ENCODE measurements at places on chromosomes 11 and 22. TPM values are rescaled to one million over a fixed set of nuclear protein-coding genes. Genes with fewer than 3 reads are reported as not detected.

DNA sequence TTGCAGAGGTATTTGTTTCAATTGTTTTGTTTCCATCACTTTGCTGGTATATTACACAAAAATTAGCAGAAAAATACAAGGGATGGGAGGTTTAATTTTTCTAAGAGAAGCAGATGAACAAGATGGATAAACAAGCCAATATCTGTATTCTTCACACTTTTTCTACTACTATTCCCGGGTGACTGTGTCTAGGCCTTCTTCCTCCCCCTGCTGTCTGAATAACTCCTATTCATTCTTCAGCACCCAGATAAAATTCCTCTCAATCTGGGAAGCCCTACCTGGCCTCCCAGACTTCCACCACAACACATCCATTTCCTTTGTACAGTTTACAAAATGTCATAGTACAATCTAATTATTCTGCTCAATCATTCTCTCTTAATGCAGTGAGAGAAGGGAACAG lies 666.6 kb upstream of the TENM4 start:
- no peak for DNase-seq

- DNase-seq, result no peak
Observed at GRCh38 chr11:61531044-61531443, 22.5 kb downstream of the LRRC10B start.

GRCh38 chr11:117011541-117011898 lies 86.7 kb downstream of the SIK3 start:
- no peak for DNase-seq

The FOSL1 gene
- 2.3 TPM for total RNA-seq

Measured in activated CD8-positive, alpha-beta T cell treated with anti-CD3 and anti-CD28 coated beads, Interleukin-2, amount 10 ng/mL, durations not matched to agents 7 days and 5 days (primary cell).